Peyer's patch (tissue), 4 donors: ENCODE measurements at places on chromosomes 2 and 18.

GRCh38 chr18:54948350-54948837 lies 10.9 kb downstream of the CCDC68 start:
- no peak for DNase-seq

DNA sequence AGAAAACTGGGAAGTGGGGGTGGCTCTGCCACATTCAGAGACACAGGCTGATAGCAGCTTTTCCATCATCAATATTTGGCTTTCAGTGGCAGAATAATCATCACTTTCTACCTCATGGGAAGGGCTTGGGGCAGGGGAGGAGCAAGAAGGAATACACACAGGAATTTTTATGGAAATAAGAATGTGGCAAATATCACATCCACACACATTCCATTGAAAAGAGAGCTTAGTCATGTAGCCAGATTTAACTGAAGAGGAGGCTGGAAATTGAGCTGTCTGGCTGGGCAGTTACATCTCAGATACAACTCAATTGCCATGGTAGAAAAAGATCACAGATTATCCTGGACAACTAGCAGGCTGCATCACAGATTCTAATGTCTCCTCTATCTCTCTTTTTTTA lies 1474.0 kb upstream of the ACVR2A start:
- DNase-seq = no peak

- DNase-seq = no peak
Observed at GRCh38 chr2:215283221-215283620, 28.6 kb upstream of the ATIC start.

- DNase-seq = no peak
Observed at GRCh38 chr2:51903728-51904127, 871.8 kb upstream of the NRXN1 start.

- DNase-seq = no peak
Observed at GRCh38 chr18:76464281-76465259, 30.5 kb downstream of the ZNF516 start.

DNA sequence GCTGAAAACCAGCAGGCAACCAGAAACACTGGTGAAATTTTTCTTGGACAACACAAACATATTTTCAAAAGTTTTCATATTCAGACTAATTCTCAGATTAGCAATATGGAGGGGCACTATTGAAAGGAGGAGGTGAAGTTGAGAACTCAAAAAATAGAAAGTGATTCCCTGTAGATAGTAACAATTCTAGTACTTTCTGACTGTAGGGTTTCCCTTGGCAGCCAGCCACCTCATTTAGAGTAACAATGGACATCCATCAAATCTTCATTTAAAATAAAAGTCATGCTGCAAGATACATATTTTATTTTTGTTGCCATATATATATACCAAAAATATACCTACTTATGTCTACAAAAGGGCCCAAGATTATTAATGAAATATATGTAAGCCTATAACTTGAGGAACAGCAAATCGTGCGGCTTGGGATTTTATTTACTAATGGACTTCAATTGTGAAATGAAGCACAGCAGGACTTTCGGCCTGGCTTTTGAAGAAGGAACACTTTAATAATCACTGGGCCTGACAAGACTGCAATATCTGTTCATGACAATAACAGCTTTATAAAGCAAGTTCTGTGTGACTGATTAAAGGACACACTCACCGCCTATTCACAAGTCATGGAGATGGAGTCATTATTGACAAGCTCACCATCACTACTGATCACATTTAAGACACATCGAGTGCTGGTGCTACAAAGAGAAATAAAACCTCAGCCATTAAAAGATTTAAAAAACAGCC lies 6.8 kb upstream of the NR4A2 start:
- no peak for DNase-seq

- DNase-seq = no peak
Observed at GRCh38 chr2:109613081-109613921, 465 bp downstream of the SEPTIN10 start.

GRCh38 chr2:33108483-33109443 lies 162.0 kb downstream of the LTBP1 start:
- DNase-seq = no peak

DNA sequence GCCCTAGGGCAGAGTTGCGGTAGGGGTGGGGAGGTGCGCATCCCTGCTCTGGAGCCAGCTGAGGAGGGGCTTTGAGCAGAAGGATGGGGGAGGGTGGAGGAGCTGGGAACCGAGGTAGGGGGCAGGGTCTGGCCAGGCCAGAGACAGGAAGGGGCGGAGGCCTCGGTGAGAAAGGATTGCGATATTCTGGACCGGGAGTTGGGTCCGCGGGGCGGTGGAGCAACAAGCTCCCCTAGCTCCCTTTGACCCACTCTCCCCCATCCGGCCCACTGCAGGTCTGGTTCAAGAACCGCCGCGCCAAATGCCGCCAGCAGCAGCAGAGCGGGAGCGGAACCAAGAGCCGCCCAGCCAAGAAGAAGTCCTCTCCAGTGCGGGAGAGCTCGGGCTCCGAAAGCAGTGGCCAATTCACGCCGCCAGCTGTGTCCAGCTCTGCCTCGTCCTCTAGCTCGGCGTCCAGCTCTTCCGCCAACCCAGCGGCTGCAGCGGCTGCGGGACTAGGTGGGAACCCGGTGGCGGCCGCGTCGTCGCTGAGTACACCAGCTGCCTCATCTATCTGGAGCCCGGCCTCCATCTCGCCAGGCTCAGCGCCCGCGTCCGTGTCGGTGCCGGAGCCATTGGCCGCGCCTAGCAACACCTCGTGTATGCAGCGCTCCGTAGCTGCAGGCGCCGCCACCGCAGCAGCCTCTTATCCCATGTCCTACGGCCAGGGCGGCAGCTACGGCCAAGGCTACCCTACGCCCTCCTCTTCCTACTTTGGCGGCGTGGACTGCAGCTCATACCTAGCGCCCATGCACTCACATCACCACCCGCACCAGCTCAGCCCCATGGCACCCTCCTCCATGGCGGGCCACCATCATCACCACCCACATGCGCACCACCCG lies 4.8 kb downstream of the OTX1 start:
- peak; percentile 55 for DNase-seq

- no peak for DNase-seq
Observed at GRCh38 chr2:232667989-232668583, 29.0 kb upstream of the GIGYF2 start.

- DNase-seq = no peak
Observed at GRCh38 chr2:237411683-237412423, 2.1 kb downstream of the COL6A3 start.

DNA sequence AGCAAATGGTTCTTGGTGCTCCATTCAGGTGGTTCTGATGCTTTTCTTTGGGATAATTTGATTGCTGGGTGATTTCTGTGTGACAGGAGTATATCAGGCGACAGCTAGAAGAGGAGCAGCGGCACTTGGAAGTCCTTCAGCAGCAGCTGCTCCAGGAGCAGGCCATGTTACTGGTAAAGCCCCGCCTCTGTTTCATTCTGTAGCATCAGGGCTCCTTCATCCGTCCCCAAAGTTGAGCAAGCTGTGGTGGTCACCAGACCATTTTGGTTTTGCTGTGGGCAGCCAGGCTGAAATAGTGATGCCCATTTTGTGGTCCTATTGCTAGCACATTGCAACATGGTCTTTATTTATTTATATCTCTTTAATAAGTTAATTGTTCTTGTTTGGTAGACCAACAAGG lies 132.8 kb upstream of the IL1R2 start:
- DNase-seq = no peak

DNA sequence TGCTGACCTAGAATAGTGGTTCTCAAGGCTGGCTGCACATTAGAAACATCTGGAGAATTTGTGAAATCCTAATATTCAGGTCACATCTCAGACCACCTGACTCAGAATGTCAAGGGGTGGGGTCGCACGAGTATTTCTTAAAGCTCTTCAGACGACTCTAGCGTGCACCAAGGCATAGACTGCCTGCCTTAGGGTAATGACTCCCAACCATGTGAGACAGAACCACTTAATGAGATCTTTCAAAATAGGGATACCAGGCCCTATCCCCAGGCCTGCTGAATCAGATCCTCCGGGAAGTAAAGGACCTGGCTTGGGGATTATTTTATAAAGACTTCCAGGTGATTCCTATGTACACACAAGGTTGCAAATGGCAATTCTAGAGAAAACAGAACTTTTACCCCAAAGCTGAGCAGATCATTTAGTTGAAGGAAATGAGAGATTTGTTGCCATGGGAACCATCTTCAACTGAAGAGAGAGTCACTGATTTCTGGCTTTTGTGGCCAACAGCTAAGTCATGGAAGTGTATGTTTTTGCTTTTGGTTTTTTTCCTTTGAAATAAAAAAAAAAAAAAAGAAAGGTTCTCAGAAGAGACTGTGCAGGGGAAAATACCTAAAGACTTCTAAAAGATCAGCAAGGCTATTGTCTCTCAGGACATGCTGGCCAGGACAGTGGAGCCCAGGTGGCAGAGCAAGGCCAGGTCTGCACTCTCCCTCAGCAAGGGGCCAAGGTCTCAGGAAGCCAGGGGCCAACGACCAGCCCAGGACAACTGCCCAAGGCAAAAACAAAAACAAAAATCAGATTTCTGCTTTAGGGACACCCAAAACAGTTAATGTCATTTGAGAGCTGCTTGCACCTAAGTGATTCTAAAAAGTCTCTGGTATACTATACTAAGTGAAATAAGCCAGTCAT lies 15.3 kb upstream of the LOXHD1 start:
- DNase-seq = no peak

DNA sequence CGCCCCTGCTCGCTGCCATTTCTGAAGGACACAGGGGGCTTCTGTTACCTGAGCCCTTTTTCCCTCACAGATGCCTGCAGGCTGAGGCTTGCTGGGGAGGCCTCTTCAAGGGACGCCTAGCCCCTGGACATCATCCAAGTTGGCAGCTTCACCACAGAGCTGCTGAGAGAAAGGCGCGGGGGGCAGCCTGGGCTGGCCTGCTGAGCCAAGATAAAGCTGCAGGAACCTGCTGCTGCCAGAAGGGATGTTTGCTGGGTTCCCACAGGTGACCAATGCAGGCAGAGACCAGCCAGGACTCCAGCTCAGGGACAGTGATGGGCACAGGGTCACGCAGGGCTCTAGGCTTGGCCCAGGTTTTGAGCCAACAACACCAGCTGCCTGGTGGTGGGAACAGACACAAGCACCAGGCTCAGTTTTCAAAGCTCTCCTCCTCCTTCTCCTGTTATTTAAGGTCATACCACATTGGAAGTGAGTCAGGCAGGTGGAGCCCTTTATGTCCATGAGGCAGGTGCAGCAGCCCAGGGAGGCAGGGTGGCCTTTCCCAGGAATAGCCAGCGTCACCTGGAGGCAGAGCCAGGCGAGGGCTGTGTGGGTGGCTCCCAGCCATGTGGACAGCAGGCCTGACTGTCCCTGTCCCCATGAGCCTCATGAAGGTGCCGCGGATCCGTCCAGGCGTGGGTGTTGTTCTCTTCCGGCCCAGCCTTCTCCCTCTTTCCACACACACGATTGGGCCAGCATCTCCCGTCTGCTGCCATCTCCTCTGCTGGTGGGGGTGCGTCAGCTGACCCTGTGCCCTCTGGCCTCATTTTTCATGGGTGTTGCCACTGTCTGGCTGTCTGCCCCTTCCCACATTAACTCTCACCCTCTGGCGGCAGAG lies 515.5 kb upstream of the MYT1L start:
- DNase-seq = no peak

GRCh38 chr18:61531182-61531581 lies 198.0 kb downstream of the CDH20 start:
- no peak for DNase-seq

- no peak for DNase-seq
Observed at GRCh38 chr18:56861244-56861643, 210.1 kb downstream of the WDR7 start.

DNA sequence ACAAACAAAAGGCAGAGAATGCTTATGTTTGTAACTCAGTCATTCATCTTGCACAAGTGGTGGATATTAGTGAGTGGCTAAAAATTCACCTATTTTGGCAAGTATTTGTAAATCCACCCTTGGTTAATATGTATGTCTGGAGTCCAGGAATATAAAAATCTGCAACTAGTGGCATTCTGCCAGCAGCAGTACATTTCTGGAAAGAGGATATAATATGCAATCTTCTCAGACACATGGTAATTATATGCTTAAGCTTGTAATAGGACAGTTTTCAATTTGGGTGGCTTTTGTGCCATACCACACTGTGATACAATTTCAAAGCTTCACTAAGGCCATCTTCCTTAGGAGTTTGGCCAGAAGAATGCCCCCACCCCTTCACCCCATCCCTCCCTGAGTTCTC lies 693.3 kb downstream of the MBD2 start:
- no peak for DNase-seq

DNA sequence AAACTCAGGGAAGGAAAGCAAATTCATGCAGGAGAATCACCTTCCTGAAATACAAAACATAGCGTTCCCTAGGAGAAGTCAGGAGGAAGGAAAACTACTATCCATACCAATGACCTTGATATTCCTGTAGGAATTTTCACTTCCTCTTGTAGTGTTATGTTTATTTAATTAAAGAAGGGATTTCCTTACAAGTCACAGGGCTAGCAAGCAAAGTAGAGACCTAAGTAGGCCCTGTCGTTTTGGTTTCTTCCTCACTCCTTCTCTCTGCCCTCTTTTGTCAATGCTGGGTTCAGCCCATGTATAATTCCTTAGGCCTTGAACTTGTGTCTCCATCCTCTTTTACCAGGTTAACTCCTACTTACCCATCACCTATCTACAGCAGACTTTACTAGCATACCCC lies 435.2 kb upstream of the LRATD1 start:
- no peak for DNase-seq

- no peak for DNase-seq
Observed at GRCh38 chr2:62054916-62055450, 140.9 kb upstream of the B3GNT2 start.

DNA sequence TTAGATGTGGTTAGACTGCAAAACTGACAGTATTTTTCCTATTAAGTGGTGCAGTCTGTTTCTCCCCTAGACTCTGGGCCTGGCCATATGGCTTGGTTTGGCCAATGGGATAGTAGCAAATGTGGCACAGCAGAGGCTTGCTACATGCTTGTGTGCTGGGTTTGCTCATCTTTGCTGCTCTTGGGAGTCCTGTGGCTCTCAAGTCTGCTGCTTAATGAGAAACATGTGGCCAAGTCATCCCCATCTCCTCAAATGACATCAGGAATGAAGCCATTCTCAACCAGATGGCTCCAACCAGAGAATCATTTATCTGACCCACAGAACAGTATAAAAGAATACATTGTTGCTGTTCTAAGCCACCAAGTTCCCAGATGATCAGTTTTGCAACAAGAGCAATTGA lies 57.1 kb upstream of the PAX3 start:
- DNase-seq = no peak

DNA sequence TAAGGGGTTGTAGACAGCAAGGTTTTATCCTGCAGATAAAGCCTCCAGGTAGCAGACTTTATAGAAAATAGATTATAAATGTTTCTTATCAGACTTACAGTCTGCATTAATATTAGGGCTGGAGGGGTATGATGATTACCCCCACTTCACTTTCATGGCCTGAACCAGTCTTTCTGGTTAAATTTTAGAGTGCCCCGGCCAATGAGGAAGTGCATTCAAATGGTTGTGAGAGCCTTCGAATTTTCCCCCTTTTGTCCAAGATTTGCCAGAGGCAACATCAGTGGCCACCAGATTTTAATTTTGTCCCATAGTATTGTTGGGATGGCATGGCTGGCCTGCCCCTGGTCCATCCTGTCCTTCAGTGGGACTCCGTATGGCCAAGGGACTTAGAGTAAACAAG lies 31.6 kb downstream of the COMMD1 start:
- no peak for DNase-seq
